ENCODE measurements at places on chromosomes 3 and 15. TPM values are rescaled to one million over a fixed set of nuclear protein-coding genes. Genes with fewer than 3 reads are reported as not detected.

The CMC1 gene
- 2.5 TPM for total RNA-seq

The CKMT1A gene
- total RNA-seq = not detected

The TIGIT gene
- total RNA-seq = 0.18 TPM

The LDHAL6B gene
- not detected for total RNA-seq

The TRPM1 gene
- not detected for total RNA-seq

Data from fibroblast of the aortic adventitia (primary cell).